RWPE2 (cell line): ENCODE measurements at places on chromosomes 12 and 14.

- no peak for DNase-seq
These were observed 29.8 kb upstream of the STRAP start for GRCh38 chr12:15852383-15852782.

DNA sequence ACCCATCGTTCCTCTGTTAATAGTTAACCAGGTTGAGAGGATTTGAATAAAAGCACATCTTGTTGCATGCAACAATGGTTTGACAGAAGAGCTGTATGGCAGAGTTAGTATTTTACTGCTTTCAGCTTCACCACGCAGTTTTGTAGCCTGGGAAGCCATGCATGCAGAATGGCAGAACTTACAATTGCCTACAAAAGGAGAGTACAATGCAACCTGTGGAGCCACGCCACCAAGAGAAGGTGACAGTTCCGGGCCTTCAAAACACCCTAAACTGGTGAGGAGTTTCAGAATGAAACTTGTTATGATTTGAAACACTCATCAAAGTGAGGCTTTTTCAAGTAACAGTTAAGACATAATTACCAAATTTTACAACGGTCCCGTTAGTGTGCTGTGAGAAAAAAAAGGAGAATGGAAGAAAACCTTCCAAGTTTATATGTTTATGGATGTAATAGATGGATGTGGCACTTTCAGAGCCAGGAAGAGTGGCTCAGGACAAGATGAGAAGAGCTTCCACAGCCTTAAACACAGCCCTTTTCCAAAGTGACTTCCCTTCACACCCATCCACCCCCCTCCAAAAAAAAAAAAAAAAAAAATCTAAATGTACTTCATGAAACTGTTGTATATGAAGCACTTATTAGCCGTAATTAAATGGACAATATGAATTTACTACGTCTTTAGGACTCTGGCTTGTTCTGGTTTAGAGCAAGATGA lies 158.7 kb downstream of the EGLN3 start:
- no peak for DNase-seq

GRCh38 chr12:55698241-55698955 lies 9.3 kb downstream of the ITGA7 start:
- DNase-seq = peak; percentile 29

GRCh38 chr12:93167841-93168492 lies 209.8 kb upstream of the NUDT4 start:
- DNase-seq = no peak

GRCh38 chr14:85409481-85410210 lies 120.3 kb upstream of the FLRT2 start:
- no peak for DNase-seq

DNA sequence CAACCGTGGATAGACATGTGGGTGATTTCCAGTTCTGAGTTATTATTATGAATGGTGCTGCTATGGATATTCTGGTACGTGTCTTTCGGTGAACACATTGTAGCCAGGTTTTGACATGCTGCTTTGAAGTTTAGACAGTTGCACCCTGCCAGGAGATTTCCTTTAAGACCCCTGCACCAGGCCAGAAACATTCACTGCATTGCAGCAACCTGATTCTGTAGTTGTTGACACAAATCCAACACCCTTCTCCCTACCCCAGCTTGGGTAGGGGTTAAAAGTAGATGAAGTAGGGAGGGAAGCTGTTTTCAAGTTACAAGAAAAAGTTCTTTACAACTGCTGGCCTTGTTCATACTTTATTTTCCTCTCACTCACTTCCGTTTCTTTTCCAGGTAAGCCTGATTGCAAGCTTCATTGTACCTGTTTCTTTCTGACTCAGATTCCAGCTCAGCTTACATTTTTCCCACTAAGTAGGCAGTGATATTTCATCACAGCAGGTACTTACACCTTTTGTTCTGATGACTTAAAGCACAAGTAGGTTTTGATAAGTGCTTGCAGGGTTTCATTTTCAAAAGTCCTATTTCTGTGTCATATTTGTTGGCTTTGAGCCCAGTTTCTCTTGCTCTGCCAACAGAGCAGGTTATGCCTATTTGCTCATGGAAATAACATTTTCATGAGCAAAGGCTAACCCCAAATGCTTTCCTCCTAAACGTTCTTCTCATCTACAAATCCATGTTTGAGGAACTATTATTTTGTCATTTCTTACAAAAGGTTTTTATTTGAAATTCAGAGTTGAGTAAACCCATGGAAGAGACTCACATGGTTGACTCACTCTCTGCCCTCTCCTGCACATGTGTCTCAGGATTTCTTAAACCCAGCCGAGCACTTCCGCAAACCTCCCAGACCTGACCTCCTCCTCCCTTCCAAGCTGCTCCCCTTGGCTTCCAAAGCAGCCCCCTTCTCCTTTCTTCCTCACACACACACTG lies 12.1 kb upstream of the LTA4H start:
- no peak for DNase-seq

GRCh38 chr14:38127784-38128183 lies 79.9 kb upstream of the SSTR1 start:
- DNase-seq = no peak

GRCh38 chr12:48970702-48971334 lies 717 bp downstream of the WNT10B start:
- DNase-seq = no peak

DNA sequence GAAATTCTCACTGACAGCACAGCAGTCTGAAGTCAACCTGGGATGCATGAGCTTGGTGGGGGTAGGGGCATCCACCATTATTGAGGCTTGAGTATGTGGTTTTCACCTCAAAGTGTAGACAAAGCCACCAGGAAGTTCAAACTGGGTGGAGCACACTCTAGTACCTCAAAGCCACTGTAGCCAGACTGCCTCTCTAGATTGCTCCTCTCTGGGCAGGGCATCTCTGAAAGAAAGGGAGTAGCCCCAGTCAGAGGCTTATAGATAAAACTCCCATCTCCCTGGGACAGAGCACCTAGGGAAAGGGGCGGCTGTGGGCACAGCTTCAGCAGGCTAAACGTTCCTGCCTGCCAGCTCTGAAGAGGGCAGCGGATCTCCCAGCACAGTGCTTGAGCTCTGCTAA lies 143.0 kb downstream of the KITLG start:
- no peak for DNase-seq

DNA sequence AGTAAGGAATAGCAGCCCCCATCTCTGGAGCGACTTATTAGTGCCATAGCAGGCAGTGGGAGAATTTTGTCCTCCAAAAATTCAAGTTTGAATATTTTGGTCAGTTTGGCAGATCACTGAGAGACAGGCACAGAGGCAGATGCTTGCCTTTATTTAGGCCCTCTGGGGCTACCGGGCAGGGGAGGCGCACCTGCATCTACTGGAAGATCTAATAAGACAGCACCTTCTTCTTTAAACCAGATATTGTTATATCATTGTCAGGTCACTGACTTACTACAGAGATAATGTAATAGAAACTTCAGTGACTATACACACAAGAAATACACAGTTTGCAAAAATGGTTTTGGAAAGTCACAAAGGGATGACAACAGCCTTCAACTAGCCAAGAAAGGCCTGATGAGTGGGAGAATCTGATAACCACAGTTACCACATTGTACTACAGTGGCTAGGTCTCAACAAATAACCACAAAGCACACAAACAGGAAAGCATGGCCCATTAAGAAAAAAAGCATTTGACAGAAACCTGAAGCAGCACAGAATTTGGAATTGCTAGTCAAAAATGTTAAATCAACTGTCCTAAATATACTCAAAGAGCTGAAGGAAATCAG lies 56.8 kb downstream of the CDK17 start:
- no peak for DNase-seq

DNA sequence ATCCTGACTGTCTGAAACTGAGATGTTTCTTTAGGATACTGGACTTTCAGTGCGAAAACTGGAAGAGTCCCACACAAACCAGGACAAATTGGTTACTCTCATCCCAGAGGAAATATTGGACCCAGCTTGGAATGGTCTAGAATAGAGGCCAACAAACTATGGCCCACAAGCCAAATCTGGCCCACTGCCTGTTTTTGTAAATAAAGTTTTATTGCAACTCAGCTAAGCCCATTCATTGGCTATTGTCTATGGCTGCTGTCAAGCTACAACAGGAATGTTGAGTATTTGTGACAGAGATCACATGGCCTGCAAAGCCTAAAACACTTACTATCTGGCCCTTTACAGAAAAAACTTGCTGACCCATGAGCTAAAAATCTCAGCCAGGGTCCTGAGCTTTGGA lies 6.5 kb downstream of the WSCD2 start:
- DNase-seq = no peak

- DNase-seq = no peak
These were observed 11.3 kb downstream of the ASB8 start for GRCh38 chr12:48145981-48146380.

DNA sequence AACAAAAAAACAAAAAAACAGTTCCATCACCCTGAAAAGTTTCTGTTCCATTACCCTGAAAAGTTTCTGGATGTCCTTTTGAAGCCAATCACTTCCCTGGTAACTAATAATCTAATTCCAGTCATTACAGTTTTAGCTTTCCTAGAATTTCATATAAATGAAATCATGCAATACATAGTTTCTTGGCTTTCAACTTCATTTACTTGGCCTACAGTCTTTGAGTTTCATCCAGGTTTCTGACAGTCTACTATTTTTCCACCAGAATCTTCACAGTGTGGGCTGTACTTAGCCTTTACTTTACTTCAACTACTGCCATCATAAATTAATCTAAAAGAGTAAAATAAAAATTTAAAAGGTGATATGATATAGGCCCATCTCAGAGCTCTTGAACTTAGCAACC lies 55.5 kb downstream of the RPS6KA5 start:
- no peak for DNase-seq

DNA sequence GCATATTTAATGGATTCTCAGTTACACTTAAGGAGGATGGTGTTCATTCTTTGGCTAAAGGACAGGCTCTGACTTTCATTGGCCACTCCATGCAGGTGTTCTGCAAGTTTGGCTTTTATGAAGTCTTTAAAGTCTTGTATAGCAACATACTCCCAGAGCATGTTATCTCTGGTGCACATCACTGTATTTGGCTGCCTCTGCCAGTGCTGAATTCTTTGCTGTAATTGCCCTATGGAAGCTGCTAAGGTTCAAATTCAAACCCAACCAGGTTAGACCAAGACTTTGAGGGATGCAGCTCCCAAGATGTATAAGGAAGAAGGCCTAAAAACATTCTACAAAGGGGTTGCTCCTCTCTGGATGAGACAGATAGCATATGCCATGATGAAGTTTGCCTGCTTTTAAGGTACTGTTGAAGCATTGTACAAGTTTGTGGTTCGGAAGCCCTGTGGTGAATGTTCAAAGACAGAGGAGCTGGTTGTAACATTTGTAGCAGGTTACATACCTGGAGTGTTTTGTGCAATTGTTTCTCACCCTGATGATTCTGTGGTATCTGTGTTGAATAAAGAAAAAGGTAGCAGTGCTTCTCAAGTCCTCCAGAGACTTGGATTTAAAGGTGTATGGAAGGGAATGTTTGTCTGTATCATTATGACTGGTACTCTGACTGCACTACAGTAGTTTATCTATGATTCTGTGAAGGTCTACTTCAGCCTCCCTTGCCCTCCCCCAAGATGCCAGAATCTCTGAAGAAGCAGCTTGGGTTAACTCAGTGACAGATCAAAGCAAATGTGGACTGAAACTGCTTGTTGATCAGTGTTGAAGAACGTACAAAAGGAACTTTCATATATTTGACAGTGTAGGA lies 19.4 kb downstream of the TMEM116 start:
- DNase-seq = no peak

DNA sequence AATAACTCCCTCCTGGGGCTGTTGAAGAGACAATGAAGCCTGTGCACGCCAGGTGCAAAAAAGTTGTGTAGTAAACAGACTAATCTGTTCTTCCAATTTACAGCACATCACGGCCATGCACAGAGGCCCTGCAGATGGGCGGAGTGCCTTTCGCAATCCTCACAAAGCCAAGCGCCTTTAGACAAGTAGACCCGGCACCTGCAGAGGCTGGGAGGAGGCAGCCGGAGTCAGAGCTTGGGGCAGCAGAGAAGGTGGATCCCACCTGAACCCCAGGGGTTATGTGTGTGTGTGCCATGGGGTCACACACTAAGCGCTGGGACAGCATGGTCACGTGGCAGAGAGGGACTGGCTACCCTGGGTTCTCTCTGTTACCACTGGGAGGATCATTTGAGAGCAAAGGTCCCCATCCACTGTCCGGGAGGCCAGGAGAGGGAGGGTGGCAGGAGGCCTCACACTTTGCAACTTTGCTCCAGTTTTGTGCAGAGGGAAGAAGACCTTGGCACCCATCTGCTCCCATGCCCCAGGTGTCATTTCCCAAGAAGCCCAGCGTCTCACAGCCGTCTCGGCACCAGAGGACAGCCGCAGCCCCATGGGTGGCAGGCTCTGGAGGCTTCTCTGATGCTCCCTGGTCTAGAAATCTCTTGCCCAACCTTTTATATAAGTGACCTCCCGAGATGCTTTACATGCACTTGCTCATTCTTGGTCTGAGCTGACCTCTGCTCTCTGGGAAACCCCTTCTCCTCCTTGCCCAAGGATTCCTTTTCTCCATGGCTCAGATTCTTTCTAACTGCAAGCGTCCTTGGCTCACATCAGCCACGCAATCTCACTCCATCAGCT lies 80.0 kb upstream of the DICER1 start:
- no peak for DNase-seq

DNA sequence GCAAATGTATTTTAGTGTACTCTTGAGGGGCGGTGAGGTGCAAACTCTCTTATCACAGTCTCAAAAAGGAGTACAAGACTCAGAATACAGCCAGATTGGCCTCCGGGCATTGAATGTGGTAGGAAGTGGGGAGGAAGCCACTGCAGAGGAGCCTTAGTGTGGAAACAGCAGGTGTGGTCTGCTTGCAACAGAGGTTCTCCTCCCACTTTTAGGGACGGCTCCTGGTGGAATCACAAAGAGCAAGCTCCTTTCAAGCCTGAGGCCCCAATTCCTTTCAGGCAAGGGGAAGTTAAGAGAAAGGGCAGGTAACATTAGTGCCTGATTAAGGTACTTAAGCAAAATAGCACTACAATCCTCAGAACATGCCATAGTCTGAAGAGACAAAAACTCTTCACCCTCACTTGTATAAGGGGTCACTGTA lies 23.7 kb upstream of the SLC2A3 start:
- peak; percentile 51 for DNase-seq

- DNase-seq = no peak
These were observed 8.5 kb upstream of the KRT5 start for GRCh38 chr12:52528641-52529143.

- no peak for DNase-seq
These were observed 67.8 kb downstream of the OTX2 start for GRCh38 chr14:56742391-56742878.

GRCh38 chr12:83179999-83180398 lies 493.3 kb downstream of the TMTC2 start:
- DNase-seq = no peak

- peak; percentile 49 for DNase-seq
These were observed 25.7 kb upstream of the LRP1-AS start for GRCh38 chr12:57173089-57173488.

- no peak for DNase-seq
These were observed 334.9 kb upstream of the PRICKLE1 start for GRCh38 chr12:42924482-42924881.

GRCh38 chr12:129903092-129903945 lies 506 bp downstream of the TMEM132D start:
- no peak for DNase-seq

- DNase-seq = peak; percentile 44
These were observed 69.1 kb downstream of the CCDC92 start for GRCh38 chr12:123903301-123904065.
